ENCODE measurements at places on chromosomes 13 and 19. TPM values are rescaled to one million over a fixed set of nuclear protein-coding genes. Genes with fewer than 3 reads are reported as not detected.

The SPC24 gene
- total RNA-seq: 1.5 TPM

The ERICH4 gene
- total RNA-seq: not detected

The GNG7 gene
- 5.7 TPM for total RNA-seq

The ZNF844 gene
- 23.7 TPM for total RNA-seq

The ZNF540 gene
- total RNA-seq: 12.0 TPM

Data from CD4-positive, alpha-beta T cell (primary cell).